Stimulated activated CD4-positive, alpha-beta T cell treated with anti-CD3 and anti-CD28 coated beads, Interleukin-12 subunit alpha, Interleukin-12 subunit beta, amount 100 ng/mL, for 4 hours (primary cell): ENCODE measurements at places on chromosomes 6 and 20.

- DNase-seq: no peak
Observed at GRCh38 chr6:130037207-130037811, 18.9 kb downstream of the L3MBTL3 start.

DNA sequence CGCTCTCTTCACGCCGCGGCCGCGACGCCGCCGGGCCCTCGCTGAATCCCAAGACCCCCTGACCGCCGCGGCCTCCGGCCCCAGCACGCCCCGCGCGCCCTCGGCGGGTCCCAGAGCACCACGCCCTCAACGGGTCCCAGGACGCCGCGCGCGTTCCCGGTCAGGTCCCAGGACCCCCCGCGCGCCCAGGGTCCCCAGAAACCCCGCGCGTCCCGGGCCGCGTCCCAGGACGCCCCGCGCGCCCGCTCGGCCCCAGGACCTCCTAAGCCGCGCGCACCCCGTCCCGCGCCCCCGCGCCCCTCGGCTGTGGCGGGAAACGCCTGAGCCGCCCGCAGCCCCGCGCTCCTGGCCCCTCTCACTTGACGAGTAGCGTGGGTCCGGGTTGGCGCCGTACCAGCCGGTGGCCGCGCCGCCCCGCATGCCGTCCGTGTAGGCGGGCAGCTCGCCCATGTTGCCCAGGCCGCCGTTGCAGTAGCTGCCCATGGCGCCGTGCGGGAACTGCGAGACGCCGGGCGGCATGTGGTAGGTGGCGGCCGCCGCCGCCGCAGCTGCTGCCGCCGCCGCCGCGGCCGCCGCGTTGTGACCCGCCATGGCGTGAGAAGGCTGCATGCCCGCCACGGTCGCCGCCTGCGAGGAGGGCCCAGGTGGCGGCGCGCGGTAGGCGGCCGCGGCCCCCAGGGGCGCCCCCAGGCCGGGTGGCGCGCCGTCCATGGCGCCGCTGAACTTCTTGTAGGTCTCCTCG lies 556 bp downstream of the NKX2-4 start:
- DNase-seq: peak; percentile 2

- no peak for DNase-seq
Observed at GRCh38 chr6:80321011-80321410, 214.5 kb downstream of the BCKDHB start.

DNA sequence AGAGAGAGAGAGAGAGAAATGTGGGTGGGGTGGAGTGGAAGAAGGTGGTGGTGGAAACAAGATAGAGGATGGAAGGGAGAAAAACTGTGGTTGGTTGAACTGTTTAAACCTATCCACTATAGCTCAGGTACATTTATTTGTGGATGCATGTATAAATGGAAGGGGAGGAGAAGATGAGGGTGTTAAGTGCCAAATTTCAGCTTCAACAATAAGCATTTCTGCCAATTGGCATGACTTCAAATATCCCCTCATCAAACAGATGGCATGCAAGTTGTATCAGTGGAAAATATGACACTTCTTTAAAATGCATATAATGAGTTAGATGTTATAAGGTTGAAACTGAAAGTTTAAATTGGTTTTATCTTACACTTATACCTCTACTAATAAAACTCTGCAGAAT lies 216.1 kb downstream of the LMBRD1 start:
- no peak for DNase-seq

DNA sequence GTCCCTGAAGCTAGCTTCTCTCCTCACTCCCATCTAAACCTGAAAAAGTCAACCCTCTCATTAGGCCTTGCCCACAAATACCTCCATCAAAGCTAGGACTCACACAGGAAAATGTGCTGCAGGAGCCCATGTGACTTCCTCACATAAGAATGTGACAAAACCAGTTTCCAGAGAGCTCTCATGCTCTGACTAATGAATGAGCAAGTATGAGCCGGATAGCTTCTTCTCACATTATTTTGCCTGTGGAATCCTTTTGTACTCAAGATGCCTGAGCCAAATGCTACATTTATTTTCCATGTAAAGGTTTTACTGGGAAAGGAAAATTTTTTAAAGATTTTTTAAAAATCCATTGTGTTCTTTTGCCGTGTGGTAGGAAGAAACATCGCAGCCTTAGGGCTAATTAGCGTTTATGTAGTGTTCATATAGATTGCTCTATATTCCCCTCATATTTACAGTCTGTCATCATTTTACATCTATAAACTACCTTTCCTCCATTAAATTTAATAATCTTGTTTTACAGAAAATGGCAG lies 68.6 kb upstream of the CCN6 start:
- no peak for DNase-seq

DNA sequence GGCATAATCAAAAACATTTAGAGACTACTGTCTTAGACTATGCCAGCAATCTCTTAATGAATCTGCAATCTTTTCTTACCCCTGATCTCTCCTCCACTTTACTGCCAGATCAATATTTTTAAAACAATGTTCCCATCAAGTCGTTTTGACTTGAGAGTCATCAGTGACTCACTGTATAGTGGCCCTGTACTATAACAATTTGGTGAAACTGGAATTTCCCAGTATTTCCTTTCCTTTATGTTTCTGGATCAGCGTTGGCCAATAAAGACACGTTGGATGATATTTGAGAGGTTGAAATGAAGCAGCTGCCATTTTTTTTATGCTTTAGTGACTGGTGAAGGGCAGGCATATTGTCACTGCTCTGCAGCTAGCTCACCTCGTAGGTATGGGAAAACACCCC lies 10.1 kb upstream of the SMIM13 start:
- no peak for DNase-seq

DNA sequence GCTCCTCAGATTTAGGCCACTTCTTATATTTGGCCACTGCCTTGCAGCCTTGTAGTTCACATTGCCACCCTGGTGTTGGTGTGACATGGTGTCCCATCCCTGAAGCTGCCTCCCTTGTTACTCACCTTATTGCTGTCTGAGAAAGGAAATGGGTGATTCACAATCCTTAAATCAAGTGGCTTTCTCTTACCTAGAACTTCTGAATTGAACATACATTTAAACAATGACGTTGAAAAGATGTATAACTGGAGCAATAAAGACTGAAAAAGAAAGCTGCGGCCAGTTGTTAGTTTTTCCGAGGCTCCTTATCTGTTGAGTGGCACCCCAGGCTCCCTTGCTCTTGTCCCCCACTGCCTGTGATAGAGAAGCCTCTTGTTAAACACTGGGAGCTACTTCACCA lies 28.8 kb upstream of the GNRH2 start:
- no peak for DNase-seq

GRCh38 chr6:4804095-4804494 lies 27.9 kb downstream of the CDYL start:
- DNase-seq: no peak

DNA sequence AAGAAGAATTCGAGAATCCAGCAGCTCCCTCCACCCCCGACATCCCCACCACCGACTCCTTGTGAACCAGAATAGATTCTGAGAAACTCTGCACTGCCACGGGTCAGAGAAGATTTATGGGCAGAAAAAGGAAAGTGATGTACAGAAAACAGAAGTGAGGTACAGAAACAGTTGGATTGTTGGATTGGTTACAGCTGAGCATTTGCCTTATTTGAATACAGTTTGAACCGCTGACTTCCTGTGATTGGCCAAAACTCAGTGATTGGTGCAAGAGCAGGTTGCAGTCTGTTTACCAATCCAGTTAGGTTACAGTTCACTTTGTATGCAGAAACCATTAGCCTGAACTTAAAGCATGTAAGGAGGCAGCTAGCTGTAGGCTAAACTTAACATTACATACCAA lies 131.2 kb upstream of the HDDC2 start:
- DNase-seq: no peak

GRCh38 chr6:156391977-156392376 lies 385.2 kb upstream of the ARID1B start:
- no peak for DNase-seq

- DNase-seq: no peak
Observed at GRCh38 chr6:35296931-35297600, 552 bp upstream of the DEF6 start.

DNA sequence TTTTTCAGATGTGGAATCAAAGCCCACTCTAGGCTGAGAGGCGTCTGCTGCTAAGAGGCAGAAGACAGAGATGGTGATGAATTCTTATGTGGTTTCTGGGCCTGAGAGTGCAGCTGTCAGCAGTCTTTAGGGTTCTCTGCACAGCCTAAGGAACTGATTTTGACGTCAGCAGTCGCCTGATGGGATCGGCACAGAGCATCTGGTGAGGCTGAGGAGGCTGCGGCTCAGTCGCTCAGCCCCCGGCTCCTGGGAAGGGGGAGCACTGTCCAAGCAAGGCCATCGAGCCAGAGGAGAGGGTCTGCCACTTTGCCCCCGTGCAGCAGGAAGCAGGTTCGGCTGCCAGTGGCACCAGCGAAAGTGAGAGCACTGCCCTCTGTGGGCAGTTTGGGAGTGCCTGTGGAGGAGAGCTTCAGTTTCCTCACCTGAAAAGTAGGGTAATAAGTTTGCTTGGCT lies 92.5 kb downstream of the TCP11 start:
- DNase-seq: peak; percentile 4

- DNase-seq: peak; percentile 54
Observed at GRCh38 chr6:27867051-27867944, 44.9 kb downstream of the OR2B2 start.

DNA sequence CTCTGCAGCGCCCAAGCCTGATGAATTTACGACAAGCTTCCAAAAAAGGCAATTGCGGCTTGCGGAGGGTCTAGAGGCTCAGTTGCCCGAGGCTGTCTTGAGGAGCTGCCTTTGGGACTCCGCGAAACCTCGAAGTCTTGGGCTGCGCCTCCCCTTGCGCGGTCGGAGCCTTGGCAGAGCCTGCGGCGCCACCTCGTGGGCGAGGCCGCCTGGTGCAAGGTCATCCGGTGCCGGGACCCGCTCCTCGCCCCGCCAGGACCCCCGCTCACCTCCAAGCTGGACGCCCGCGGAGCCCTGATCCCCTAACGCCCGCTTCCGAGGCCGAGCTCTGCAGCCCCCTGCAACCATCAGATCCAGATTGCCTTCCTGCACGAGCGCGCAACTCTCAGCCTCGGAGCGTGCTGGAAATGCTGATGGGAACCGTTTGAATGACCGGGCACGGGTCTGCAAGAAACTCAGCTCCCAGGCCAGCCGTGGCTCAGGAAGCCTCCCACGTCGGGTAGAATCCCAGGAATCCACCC lies 14.9 kb upstream of the FAM210B start:
- peak; percentile 25 for DNase-seq
